Caki2 (cell line): ENCODE measurements at places on chromosomes 12 and 14.
A peak's percentile ranks its signal among the peaks of the same experiment; 100 is the strongest.

GRCh38 chr14:37116933-37117849 is 55.2 kb downstream of the SLC25A21 start:
- DNase-seq = peak; percentile 12

GRCh38 chr12:71546322-71546861 is 106.8 kb downstream of the LGR5 start:
- no peak for DNase-seq

- no peak for DNase-seq
Measured at GRCh38 chr14:68358500-68358899, 434.4 kb downstream of the ZFP36L1 start.

DNA sequence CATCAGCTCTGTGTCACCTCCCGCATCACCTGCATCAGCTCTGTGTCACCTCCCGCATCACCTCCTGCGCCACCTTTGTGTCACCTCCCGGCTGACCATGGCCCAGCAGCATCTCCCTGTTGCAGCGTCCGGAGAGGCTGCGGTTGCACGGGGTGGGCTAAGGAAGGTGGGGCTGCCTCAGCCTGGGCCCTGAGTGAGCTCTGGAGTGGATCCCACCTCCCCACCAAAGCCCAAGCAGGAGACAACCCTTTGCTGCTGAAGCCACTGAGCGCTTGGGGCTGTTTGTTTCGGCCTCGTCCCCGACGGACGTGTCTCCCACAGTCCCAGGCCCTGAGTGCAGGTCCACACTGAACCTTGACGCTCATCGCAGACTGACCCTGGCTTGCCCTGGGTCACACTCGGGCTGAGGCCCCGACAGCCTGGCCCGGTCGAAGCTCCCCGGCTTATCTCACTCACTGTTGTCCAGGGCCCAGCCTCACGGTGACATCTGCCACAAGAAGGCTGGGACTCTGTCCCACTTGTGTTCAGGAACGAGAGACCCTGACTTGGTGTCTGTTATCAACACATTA is 12.2 kb downstream of the TMEM121 start:
- DNase-seq = no peak

DNA sequence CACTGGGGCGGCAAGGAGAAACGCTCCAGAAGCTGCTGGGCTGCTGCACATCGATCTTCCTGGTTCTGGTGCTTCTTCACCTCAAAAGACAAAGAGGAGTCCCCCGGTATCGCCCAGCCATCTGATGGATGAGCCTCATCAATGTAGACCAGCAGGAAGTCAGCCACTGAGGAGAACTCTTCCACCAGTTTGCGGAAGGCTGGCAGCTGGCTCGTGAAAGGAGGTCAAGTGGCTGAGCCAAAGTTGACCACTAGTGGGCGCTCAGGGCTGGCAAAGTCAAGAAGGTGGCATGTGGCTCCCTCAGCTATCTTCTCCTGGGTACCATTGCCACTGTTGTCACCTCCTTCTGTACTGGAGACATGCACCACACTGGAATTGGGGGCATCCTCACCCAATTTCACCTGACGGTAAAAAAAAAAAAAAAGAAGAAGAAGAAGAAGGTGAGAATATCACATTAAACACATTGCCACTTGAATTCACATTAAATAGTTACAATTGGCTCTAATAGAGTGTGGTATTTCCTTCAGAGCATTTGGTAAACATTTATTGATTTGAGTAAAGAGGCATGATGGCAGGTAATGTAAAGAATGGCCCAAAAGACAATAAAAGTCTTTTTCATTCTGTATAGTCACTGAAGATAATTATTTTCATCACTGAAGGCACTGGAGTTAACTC is 8.3 kb downstream of the DIO2 start:
- DNase-seq = no peak

- peak; percentile 16 for DNase-seq
Measured at GRCh38 chr14:69039288-69039628, 60.2 kb upstream of the ACTN1 start.
